Right hindlimb (tissue), 1 donor: ENCODE measurements at places on chromosomes 12 and 14.
A peak's percentile ranks its signal among the peaks of the same experiment; 100 is the strongest.

DNA sequence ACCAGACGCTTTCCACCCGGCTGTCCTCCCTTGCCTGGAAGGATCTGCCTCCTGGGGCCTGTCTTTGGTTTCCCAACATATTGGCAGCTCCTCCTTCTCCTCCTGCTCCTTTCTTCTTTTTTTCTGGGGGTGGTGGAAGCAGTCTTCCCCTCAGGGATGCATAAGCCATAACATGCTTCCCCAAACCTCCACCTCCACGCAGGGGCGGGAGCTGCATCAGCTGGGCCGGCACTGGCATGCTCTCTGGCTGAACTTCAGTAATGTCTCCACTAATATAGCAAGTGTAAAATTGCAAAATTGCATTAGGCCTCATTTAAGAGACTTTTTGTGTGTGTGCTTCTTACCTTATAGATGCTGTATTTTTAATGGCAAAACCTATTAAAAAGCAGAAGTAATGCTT, 58.6 kb downstream of the GLT1D1 start:
- DNase-seq: no peak

GRCh38 chr14:78424311-78424710, 254.1 kb downstream of the NRXN3 start:
- DNase-seq: no peak

- peak; percentile 55 for DNase-seq
Observed at GRCh38 chr12:102702447-102703114, 214.5 kb downstream of the PAH start.

DNA sequence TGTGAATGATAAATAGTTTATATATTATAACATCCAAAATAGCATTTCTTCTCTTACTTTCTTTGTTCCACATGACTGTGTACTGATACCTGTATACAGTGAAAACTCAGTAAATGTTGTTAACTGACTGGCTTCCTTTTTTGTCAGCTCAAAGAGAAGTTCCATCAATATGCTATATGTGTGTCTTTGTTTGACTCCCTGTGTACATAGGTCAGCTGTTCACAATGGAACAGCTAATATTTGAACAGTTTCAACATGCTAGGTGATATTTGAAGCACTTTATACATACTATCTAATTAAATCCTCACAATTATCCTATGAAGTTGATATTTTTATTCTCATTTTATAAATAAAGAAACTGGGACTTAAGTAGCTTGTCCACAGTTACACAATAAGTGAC, 15.3 kb upstream of the KICS2 start:
- no peak for DNase-seq

- DNase-seq: no peak
Observed at GRCh38 chr14:96297997-96298515, 42.0 kb downstream of the BDKRB1 start.

DNA sequence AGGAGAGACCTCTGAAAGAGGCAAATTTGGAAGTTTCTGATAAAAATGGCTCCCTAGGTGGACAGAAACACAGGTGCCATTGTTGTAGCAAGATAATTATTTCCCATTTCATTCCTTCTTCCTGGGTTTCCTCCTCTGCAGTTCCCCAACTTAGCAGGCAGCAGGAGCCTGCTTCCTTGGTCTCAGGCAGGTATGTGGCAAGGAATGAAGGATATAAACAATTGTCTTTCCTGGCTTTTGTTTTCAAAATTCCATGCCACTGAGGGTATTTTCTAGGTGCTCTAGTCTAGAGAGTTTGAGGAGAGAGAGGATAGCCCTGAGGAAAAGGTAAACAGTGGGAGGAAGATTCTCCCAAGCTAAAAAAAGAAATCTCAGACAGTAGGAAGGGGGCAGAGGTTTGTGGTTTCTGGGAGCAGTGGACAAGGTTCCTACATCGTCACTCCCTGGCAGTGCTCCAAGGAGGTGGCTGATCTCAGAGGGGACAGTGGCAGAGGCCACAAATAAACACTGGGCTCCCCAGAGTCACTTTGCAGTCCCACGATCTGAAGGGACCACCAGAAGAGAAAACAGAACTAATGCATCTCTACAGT, 82.6 kb upstream of the IGF1 start:
- DNase-seq: no peak

- no peak for DNase-seq
Observed at GRCh38 chr14:37063467-37064240, 108.8 kb downstream of the SLC25A21 start.

- peak; percentile 33 for DNase-seq
Observed at GRCh38 chr12:31682136-31682962, 22.9 kb downstream of the ETFBKMT start.

DNA sequence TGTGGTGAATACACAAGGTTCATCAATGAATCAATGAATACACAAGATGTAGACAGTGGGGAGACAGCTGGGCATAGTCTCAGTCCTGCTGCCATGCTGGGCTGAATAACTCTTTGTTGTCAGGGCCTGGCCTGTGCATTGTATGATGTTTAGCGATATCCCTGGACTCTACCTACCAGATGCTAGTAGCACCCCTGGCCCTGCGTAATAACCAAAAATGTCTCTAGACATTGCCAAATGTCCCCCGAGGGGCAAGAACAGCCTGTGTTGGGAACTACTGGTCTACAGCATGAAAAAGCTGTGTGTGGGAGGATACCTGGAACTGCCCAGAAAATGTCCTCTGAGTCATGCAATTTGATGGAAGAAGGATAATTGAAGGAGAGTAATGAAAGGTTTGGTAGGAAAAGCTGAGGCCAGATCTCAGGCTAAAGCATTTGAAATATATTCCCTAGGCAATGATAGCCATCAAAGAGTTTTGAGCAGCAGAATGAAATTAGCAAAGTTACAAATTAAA, 128.2 kb downstream of the TMEM30B start:
- peak; percentile 36 for DNase-seq

DNA sequence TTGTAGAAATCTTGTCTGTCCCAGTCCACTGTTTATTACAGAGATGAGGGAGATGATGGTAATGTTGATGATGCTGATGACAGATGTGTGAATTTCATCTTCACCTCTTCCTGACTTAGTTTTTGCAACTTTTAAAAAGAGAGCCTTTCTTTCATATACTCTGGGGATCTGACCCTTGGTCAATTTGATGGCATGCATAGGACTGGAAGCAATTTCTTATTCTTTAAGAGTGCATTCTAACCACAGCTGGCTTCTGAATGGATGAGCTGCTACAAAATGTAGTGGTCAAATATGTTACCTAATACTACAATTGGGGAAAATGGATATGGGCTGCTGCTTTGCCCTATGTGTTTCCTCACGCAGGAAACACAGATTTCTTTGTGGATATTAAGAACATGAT, 80.8 kb downstream of the MYRFL start:
- no peak for DNase-seq

DNA sequence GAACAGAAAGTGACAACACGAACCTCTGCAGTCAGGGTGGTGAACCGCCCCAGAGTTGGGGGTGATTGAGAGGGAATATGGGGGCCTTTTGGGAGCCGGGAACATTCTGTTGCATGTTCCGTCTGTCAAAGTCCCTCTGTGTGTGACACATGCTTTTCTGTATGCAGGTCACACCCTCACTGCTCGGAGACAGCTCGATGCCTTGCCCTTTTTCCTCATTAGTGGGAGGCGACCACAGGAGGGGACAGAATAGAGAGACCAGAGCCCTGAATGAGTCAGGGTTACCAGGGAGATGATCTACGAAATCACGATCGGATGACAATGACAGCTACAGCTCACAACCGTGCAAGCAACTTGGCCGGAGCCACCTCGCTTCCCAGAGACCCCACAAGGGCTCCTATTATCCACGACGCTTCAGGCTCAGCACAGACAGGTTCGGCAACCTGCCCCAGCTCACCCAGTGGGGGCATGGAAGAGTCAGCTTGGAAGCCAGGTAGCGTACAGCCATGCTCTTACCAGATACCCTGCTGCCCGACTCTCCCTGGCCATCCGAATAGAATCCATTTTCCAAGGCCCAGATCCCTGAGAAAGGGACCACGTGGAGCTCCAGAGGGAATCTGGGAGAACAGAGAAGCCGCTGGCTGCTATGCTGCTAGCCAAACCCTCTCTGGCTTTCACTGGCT, 38.8 kb downstream of the TESC start:
- DNase-seq: no peak
